Neuronal stem cell (in vitro differentiated cells): ENCODE measurements at places on chromosomes 3 and 15.

GRCh38 chr15:24966364-24967103 is 11.7 kb downstream of the SNRPN start:
- DNase-seq = no peak
- H3K27ac ChIP-seq = no peak overlapping the region

DNA sequence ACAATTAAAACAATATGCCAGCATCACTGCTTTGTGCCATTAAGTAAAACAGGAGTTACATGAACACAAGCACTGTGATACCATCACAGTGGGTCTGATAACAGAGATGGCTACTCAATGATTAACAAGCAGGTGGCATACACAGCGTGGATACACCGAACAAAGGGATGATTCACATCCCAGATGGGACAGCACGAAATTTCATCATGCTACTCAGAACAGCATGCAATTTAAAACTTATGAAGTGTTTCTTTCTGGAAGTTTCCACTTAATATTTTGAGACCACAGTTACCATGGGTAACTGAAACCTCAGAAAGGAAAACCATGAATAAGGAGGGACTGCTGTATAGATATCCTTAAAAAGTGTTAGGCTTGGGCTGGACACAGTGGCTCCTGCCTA is 44.5 kb downstream of the SLC24A1 start:
- peaks cover 15% of the 10 kb centered on the region for H3K36me3 ChIP-seq
- H3K27ac ChIP-seq = no peak overlapping the region
- no peaks in the 10 kb centered on the region for H3K4me1 ChIP-seq
- H3K4me3 ChIP-seq = no peak overlapping the region
- H3K27me3 ChIP-seq = no peaks in the 10 kb centered on the region
- DNase-seq = no peak

- peaks cover 6% of the 10 kb centered on the region for H3K4me1 ChIP-seq
- DNase-seq = no peak
- H3K4me3 ChIP-seq = no peak overlapping the region
- no peaks in the 10 kb centered on the region for H3K27me3 ChIP-seq
- no peaks in the 10 kb centered on the region for H3K36me3 ChIP-seq
- no peak overlapping the region for H3K27ac ChIP-seq
Observed at GRCh38 chr15:76376816-76377215, 40.2 kb downstream of the ISL2 start.

GRCh38 chr3:144294659-144295538 is 323.3 kb downstream of the DIPK2A start:
- no peaks in the 10 kb centered on the region for H3K4me1 ChIP-seq
- H3K36me3 ChIP-seq = no peaks in the 10 kb centered on the region
- H3K27ac ChIP-seq = no peak overlapping the region

DNA sequence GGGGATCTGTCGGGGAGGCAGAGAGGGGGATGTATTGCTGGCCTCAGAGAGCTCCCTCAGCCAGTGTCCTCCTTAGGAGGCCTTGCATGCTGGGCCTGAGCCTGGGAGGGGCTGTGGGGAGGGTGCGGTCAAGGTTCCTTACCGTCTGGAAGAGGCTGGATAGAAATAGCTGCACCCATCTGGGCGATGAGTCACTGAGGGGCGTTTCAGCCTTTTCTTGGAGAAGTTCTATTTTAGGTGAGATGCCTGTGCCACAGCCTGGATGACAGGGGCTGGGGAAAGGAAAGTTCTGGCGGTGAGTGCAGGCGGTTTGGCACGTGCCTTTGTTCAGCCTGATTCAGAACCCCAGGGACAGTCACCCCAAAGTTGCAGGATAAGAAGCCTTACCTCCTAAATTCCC is 35.7 kb upstream of the APEH start:
- H3K4me1 ChIP-seq = no peaks in the 10 kb centered on the region
- no peak overlapping the region for H3K27ac ChIP-seq
- H3K4me3 ChIP-seq = no peak overlapping the region
- no peaks in the 10 kb centered on the region for H3K36me3 ChIP-seq
- DNase-seq = no peak

DNA sequence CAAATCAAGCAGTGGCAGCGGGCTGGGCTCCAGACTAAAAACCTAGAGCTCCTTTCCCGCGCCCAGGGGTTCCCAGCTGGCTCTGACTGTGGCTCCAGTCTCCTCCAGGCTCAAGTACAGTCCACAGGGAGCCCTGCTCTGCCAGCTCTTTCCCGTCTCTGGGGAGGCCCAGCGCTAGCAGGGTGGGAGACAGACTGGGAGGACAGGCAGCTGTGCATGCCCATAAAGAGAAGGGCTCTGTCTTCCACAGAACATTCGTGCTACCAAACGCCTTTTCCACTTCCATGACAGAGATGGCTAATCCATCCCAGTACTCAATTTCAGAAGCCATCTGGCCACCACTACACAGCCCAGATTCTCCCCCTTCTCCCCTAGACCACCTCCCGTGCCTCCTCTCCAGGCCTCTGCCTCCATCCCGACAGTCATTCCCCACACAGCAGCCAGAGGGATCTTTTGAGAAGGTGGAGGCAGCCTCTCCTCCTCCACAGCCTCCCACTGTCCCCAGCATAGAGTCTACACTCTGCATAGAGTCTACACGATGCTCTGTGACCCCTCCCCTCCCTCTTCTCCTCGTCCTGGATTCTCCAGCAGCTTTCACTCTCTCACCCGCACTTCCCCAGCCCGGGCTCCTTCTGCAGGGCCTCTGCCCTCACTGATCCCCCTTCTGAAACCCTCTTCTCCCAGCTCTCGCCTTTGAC is 6.8 kb upstream of the DUSP7 start:
- no peak for DNase-seq
- no peaks in the 10 kb centered on the region for H3K27me3 ChIP-seq
- no peak overlapping the region for H3K4me3 ChIP-seq

- H3K4me1 ChIP-seq = peaks cover 53% of the 10 kb centered on the region
- no peak overlapping the region for H3K27ac ChIP-seq
- no peak for DNase-seq
- no peaks in the 10 kb centered on the region for H3K27me3 ChIP-seq
- H3K36me3 ChIP-seq = no peaks in the 10 kb centered on the region
Observed at GRCh38 chr15:74172701-74173379, 670 bp upstream of the ISLR start.

DNA sequence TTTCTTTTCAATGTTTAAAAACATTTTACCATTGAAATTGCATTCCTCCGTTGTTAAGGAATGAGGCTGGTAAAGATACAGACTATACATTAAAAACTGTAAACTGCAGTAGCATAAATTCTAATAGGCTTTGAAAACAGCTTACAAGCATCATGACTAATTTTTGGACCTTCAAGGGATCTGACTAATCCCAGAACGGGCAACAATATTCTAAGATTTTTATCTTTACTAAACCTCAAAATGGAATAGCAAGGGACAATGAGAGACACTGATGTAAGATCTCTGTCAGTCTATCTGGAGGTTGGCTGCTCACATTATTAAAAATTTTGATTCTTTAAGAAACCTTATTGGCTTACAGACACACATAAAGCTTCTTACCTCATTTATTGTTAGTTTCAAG is 74.7 kb downstream of the BTD start:
- no peaks in the 10 kb centered on the region for H3K4me1 ChIP-seq
- no peak overlapping the region for H3K27ac ChIP-seq
- DNase-seq = no peak
- no peak overlapping the region for H3K4me3 ChIP-seq
- H3K27me3 ChIP-seq = no peaks in the 10 kb centered on the region

DNA sequence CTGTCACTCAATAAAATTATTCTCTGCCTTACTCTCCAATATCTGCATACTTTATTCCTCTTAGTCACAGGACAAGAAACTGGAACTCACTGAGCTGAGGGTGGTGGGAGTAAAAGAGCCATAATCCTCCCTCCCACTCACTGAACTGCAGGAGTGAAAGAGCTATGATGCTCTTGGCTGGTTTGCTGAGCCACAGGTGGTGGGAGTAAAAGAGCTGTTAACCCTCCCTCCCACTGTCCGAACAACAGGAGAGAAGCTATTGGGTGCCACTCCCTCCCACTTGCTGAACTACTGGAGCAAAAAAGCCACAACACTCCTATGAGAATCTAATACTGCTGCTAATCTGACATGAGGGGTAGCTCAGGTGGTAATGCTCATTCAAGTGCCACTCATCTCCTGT is 391.0 kb downstream of the NSUN3 start:
- no peaks in the 10 kb centered on the region for H3K27me3 ChIP-seq
- no peak overlapping the region for H3K4me3 ChIP-seq
- DNase-seq = no peak
- peaks cover 2% of the 10 kb centered on the region for H3K4me1 ChIP-seq

DNA sequence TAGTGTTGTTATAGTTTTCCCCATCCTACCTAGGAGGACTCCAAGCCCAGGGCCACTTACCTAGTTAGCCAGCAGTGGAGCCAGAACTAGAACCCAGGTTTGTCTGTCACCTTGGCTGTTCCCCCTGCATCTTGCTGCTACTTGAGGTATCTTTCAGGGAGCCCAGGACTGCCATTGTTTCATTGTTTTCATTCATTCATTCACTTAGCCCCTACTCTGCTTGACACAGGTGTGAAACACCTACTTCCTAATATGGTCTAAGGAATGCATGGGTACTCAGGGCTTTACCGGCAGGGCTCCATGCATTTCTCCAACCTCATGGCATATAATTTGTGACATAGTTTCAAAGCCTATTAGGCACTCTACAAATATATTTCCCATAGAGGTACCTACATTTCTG is 266.6 kb upstream of the TPM1 start:
- DNase-seq = no peak
- no peak overlapping the region for H3K27ac ChIP-seq
- H3K36me3 ChIP-seq = peaks cover 6% of the 10 kb centered on the region
- no peak overlapping the region for H3K4me3 ChIP-seq

DNA sequence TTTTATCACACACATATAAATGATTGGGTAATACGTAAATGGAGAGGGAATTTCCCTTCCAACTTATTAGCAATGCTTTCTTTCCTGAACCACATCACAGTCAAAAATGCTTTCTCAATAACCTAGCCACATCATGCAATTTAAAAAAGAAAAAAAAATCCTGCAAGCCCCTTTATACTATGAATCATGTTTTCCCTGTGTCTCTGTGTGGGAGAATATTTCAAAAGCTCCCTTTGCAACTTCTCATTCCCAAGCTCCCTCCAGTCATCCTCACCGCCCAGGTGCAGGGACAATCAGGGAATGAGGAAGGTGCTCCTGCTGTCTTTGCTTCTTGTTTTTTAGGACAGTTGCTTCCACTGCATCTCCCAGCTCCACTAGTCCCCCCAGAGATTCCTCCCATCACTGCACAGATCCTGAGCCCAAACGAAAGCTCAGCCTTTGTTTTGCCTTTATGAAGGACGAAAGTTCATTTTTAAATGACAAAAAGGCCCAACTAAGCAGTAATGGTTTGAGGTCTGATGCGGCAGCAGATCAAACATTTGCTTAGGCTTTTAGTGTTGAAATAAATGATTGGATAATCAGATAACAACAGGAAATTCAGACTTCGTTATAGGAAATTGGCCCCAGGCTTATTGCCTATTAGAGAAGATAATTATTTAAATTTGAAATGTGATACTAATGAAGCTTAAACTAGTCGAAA is 47.8 kb upstream of the ADGRG7 start:
- no peaks in the 10 kb centered on the region for H3K36me3 ChIP-seq
- no peak overlapping the region for H3K27ac ChIP-seq
- no peak for DNase-seq
- no peak overlapping the region for H3K4me3 ChIP-seq

- H3K4me3 ChIP-seq = no peak overlapping the region
- no peak for DNase-seq
- no peaks in the 10 kb centered on the region for H3K4me1 ChIP-seq
- no peaks in the 10 kb centered on the region for H3K27me3 ChIP-seq
- peaks cover 11% of the 10 kb centered on the region for H3K36me3 ChIP-seq
Observed at GRCh38 chr3:52228266-52228665, 2.8 kb upstream of the TLR9 start.

GRCh38 chr3:12643010-12643380 is 20.9 kb downstream of the RAF1 start:
- H3K27ac ChIP-seq = no peak overlapping the region
- peaks cover 9% of the 10 kb centered on the region for H3K36me3 ChIP-seq
- H3K27me3 ChIP-seq = no peaks in the 10 kb centered on the region
- H3K4me3 ChIP-seq = no peak overlapping the region
- no peaks in the 10 kb centered on the region for H3K4me1 ChIP-seq

- H3K4me1 ChIP-seq = peaks cover 9% of the 10 kb centered on the region
- peaks cover 5% of the 10 kb centered on the region for H3K36me3 ChIP-seq
- no peak overlapping the region for H3K27ac ChIP-seq
Observed at GRCh38 chr3:179703816-179704215, 51.0 kb downstream of the USP13 start.

GRCh38 chr15:33584797-33585196 is 274.0 kb downstream of the RYR3 start:
- no peak overlapping the region for H3K27ac ChIP-seq
- H3K4me3 ChIP-seq = no peak overlapping the region
- DNase-seq = no peak
- H3K4me1 ChIP-seq = no peaks in the 10 kb centered on the region
- H3K27me3 ChIP-seq = no peaks in the 10 kb centered on the region

- no peak overlapping the region for H3K27ac ChIP-seq
- no peaks in the 10 kb centered on the region for H3K36me3 ChIP-seq
- H3K4me1 ChIP-seq = peaks cover 7% of the 10 kb centered on the region
- H3K4me3 ChIP-seq = no peak overlapping the region
- DNase-seq = no peak
- H3K27me3 ChIP-seq = peaks cover 16% of the 10 kb centered on the region
Observed at GRCh38 chr15:79170256-79170664, 79.7 kb upstream of the RASGRF1 start.

DNA sequence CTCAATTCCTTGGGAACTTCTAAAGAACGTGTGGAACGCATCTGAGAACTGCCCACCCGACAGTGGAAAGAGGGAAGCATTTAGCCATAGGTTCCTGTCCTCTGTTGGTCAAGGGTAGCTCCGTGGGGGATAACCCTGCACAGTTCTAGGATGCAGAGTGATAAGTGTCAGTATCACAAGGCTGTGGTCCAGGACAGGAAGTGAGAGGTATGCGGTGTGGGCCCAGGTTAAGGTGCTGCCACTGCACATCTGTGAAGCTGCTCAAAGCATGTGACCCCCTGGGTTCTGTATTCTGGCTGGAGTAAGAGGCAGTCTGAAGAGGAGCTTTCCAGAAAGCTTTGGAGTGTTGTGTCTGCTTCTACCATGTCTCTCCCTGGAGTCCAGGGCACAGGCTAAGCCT is 51.7 kb upstream of the HES1 start:
- no peak for DNase-seq
- peaks cover 29% of the 10 kb centered on the region for H3K4me1 ChIP-seq
- H3K27me3 ChIP-seq = no peaks in the 10 kb centered on the region
- no peak overlapping the region for H3K4me3 ChIP-seq
- no peak overlapping the region for H3K27ac ChIP-seq

- no peak for DNase-seq
- no peaks in the 10 kb centered on the region for H3K36me3 ChIP-seq
- no peak overlapping the region for H3K27ac ChIP-seq
Observed at GRCh38 chr15:70777170-70777926, 14.0 kb upstream of the UACA start.

DNA sequence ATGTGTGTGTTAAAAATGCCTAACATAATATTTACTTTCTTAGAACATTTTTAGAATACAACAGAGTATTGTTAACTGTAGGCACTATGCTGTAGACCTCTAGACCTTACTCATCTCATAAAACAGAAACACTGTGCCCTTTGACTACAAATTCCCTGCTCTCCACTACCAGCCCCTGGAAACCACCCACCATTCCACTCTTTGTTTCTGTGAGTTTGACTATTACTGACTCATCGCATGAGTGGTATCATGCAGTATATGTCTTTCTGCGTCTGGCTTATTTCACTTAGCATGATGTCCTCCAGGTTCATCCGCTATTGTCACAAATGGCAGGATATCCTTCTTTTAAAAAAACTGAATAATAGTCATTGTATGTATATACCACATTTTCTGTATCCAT is 216.7 kb upstream of the CFAP20DC start:
- no peaks in the 10 kb centered on the region for H3K27me3 ChIP-seq
- no peaks in the 10 kb centered on the region for H3K36me3 ChIP-seq
- no peak for DNase-seq
- no peaks in the 10 kb centered on the region for H3K4me1 ChIP-seq
